ENCODE measurements at places on chromosomes 16 and 17. TPM values are rescaled to one million over a fixed set of nuclear protein-coding genes. Genes with fewer than 3 reads are reported as not detected.

TLCD1 gene
- 1.9 TPM for total RNA-seq

DNA sequence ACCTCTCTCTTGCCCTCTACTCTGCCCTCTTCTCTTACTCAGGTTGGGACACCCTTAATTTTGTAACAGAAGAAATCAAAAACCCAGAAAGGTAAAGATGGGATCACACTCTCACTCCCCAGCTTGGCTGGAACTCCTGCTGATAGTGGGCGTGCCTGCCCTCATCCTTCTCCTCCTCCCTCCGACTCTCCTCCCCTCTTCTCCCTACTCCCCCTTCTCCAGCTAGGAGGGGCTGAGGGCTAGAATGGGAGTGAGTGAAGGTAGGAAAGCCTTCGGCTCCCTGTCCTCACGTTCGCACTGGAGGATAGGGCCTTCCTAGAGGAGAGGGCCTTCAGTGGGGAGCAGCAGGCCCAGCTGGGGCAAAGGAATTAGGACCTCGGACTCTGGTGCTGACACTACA lies 20.3 kb downstream of the SLC7A6OS start:
- no peak for DNase-seq

DNA sequence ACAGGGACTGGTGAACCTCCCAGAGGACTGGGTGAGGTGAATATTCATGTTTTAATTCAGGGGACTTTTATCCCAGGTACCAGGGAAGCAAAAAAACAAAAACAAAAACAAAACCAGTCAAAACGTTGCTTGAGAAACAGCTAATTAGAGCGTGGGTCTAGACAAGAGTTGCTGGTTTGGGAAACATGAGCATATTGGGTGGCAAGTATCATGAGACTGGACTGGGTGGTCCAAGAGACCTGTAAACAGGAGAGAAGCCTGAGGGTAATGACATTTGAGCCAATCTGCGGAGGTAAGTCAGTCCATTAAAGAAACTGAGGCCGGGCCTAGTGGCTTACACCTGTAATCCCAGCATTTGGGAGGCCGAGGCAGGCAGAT lies 11.5 kb upstream of the BPTF start:
- no peak for DNase-seq

DNA sequence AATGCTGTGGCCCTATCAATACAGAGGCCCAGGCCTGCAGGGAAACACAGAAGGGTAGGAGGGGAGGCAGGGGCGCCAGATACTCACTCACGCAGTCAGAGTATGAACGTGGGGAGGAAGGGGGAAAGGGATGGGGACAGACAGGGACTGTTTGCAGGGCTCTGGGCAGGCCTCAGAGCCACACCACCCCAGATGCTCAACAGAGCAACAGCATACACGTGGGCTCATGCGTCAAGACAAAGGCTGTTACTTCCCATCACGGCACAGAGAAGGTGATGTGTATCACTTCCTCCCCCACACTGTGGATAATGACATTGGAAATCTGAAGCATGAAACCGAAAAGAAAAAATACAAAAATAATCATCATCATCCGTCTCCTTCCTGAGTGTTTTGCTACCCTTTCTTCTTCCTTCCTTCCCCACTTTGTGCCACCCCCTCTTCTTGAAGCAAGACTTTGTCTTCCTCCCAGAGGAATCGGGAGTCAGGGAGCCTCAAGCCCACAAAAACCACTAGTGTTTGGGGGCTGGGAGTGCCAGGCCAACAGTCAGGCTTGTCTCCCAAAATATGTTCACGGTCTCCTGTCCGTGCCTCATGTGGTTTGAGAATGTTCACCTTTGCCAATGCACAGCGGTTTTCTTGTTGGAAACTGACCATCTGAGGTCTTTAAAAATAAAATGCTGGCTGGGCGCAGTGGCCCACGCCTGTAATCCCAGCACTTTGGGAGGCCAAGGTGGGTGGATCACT lies 20.1 kb downstream of the SLC39A11 start:
- no peak for DNase-seq

Measured in Right ventricle myocardium superior (tissue), 1 donor.